GM06990 (cell line): ENCODE measurements at places on chromosomes 4 and X.

DNA sequence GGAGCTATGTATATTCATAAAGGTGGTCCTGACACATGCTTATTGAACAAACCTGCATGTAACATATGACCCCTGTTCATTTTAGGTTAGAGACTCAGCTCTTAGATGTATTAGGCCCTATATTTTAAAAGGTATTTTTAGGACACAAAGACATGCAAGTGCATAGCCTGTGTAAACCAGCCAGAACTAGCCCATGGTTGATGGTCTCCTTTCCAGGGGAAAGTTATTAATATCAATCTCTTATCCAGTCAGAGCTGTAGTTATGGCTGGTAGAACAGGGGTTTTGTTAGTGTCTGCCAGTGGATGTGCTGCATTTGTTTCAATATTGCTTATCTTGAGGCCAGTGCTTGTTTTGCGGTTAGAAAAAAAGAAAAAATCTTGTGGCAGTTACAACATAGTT lies 488.6 kb downstream of the KCTD8 start:
- no peak for DNase-seq

- no peak for DNase-seq
Measured at GRCh38 chr4:146855761-146856160, 89.9 kb downstream of the TTC29 start.

GRCh38 chr4:64682946-64683345 lies 273.7 kb upstream of the TECRL start:
- no peak for DNase-seq

GRCh38 chrX:24264383-24264782 lies 49.5 kb downstream of the SUPT20HL2 start:
- DNase-seq = no peak

GRCh38 chr4:8227201-8227770 lies 28.2 kb downstream of the SH3TC1 start:
- no peak for DNase-seq

GRCh38 chr4:24475756-24476155 lies 108.6 kb downstream of the DHX15 start:
- DNase-seq = no peak

DNA sequence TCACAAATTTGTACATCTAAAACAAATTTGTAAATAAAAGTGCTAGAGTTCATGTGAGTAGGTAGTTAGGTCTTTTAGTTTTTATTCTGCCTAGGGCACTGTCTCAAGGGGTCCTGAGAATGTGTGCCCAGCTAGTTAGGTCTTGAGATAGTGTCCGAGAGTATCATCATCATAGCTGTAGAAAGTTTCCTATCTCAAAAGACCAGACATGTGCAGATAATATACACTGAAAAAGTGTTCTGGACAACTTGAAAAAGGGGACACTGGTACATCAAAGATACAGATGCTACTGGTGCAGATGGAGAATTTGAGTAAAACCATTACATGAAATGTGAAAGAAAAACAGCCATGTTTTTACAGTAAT lies 1.8 kb upstream of the ZCCHC4 start:
- DNase-seq = no peak

- no peak for DNase-seq
Measured at GRCh38 chr4:86500527-86500926, 93.6 kb upstream of the PTPN13 start.

- DNase-seq = no peak
Measured at GRCh38 chr4:176758731-176759130, 34.0 kb downstream of the VEGFC start.

- DNase-seq = no peak
Measured at GRCh38 chrX:148695255-148695654, 194.8 kb downstream of the AFF2 start.

DNA sequence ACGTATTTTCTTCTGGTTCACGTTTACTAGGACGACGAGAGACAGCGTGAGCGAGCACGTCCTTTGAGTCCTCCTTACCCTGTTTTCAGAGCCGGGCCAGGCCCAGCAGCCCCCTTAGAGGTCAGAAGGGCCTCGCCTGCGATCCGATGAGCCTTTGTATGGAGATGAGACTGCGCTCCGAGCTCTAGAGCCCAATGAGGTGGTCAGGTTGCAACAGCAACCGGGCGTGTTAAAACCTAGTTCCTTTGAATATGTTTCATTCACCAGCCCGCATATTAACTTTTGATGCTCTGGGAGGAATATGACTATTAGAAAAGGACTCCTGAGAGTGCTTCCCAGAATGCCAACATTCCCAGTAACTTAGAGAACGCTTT lies 55.6 kb upstream of the TADA2B start:
- no peak for DNase-seq
